ENCODE measurements at places on chromosomes 12 and 14.

- no peak for DNase-seq
Observed at GRCh38 chr12:88882662-88883061, 302.4 kb upstream of the KITLG start.

- no peak for DNase-seq
Observed at GRCh38 chr12:113700943-113701342, 229.3 kb upstream of the LHX5 start.

GRCh38 chr12:106814714-106815113 lies 40.2 kb downstream of the RIC8B start:
- no peak for DNase-seq

DNA sequence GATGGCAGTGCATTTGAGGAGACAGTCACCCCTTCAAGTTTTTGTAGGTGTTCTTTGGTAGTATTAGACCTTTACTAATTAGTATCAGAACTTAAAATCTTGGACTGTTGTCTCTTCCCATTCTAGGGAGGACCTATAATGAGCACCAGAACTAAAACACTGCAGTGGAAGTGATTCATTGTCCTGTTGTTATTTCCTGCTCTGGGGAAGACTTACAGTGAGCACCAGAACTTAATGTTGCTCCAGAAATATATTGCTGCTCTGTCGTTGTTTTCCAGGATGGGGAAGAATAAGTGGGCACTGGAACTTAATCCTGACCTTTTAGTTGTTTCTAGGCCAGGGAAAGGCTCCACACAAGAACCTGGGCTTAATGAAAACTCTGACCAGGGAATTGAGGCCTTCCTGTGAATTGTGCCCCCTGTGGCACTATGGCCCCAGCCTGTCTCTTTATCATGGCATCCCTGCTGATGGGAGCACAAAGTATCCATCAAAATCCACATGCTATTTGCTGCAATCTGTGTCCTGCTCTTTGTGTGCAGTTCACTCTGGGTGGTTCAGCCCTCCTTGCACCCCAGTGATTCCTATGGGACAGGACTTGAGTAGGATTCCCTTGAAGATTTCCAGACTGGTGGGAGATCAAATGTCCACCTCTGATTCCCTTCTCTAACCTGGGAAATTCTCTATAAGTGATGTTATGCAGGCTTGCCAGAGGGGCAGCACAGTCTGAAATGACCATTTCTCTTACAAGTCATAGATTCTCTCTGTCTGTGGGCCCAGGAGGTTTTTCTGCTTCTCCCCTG lies 175.8 kb downstream of the PAWR start:
- DNase-seq: no peak

- DNase-seq: no peak
Observed at GRCh38 chr14:64531567-64531966, 9.0 kb upstream of the HSPA2 start.

DNA sequence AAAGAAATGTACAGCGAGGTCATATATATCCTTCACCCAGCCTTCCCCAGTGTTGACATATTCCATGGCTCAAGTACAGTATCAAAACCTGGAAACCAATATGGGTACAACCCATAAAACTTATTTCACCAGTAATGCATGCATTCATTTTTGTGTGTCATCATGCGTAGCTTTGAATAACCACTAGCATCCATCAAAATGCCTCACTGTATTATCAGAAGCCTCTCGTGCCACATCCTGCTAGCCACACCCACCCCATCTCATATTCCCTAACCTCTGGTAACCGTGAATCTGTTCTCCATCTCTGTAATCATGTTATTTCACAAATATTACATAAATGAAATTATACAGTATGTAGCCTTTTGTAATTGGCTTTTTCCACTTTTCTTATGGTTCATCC lies 314.3 kb downstream of the RAD51B start:
- no peak for DNase-seq

DNA sequence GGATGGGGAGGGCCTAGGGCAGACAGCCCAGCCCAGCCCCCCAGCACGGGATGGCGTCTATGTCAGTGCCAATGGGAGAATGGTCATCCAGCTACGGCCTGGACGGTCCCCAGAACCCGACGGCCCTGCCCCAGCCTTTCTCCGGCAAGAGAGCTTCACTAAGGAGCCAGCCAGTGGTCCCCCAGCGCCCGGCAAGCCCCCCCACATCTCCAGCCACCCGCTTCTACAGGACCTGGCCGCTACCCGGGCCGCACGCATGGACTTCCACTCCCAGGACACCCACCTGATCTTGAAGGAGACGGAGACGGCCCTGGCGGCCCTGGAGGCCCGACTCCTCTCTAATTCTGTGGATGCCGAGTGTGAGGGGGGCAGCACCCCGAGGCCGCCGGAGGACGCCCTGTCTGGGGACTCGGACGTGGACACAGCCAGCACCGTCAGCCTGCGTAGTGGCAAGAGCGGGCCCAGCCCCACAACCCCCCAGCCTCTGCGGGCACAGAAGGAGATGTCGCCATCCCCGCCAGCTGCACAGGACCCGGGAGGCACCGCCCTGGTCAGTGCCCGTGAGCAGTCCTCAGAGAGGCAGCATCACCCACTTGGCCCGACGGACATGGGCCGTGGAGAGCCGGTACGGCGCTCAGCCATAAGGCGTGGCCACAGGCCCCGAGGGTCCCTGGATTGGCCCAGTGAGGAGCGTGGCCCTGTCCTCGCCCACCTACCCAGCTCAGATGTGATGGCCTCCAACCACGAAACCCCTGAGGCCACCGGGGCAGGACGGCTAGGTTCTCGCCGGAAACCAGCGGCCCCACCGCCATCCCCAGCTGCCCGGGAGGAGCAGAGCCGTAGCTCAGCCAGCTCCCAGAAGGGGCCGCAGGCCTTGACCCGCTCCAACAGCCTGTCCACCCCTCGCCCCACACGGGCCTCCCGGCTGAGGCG lies 21.9 kb downstream of the CEP170B start:
- no peak for DNase-seq

- DNase-seq: no peak
Observed at GRCh38 chr12:121036810-121037326, 2.2 kb downstream of the OASL start.

DNA sequence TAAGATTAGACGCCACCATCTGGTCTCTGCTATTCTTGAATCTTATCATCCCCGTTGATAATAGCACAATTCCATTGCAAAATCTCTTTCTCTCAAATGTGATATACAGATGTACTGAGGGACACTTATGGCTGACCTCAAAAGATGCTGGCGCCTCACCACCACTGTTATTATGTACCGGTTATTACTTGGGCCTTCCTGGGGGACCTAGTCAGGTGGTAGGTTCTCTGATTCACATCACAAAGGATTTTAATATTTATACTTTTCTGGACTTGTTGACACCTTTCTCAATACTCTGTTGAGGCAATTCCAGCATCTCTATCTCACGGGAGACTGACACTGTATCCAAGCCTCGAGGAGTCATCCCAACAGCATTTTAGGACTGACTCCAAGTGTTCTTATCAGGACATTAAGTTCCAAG lies 21.3 kb upstream of the FAM234B start:
- no peak for DNase-seq
